ENCODE measurements at places on chromosomes 7 and 10.
A peak's percentile ranks its signal among the peaks of the same experiment; 100 is the strongest.

- DNase-seq, result no peak
Measured at GRCh38 chr7:147332988-147333387, 1216.4 kb downstream of the CNTNAP2 start.

DNA sequence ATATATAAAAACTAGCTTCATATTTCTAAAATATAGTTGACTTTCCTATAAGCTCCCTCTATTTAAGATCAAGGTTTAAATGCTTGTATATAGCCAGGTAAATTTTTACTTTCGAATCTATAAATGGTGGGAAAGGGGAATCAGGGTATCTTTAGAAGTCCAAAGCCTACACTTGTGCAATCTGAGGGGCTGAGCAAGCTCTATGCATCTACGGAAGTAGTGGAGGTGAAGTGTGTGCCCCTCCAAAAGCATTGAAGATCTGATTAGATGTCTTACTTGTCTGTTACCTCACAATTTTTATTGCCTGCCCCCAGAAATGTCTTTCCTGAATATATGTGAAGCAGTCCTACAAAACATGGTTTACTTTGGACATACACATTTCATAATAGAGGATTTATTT lies 1.6 kb downstream of the AKAP9 start:
- no peak for DNase-seq

- no peak for DNase-seq
Measured at GRCh38 chr10:10223131-10223530, 794.5 kb upstream of the CELF2 start.

GRCh38 chr10:103278862-103279298 lies 1.9 kb downstream of the INA start:
- peak; percentile 3 for DNase-seq

DNA sequence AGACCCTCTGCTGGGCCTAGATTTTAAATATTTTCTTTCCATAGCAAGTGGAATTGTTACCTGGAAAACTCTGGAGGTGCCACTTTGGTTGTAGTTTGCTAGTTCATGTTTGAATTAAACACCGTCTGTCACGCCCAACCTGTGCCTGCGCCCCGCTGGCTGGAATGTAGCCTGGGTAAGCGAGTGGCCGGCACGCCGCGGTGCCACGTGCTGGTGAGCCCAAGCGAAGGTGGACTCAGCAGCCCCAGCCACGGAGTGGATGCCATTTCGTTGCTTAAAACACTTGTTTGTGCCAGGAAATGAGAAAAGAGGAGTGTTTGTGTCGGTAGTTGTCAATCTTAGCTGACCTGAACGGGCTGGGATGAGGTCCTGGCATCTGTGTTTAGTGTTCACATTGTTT lies 2.7 kb downstream of the GET4 start:
- no peak for DNase-seq

DNA sequence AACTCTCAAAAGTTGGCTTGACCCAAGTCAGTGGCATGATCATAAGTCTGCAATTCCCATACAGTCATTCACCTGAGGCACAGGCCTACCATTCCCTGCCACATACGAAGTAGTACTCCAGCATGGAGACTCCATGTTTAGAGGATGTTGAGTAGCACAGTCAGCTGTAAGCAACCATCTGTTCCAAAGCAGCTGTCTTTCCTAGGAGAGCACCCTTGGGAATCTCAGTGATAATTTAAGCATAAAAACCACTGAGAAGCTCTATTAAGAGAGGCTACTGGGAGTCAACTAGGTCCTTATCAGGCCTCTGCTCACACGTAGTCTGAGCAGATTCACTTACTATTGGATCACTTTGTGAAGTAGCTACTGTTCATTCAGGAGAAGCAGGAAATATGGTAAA lies 61.6 kb upstream of the UNC5B start:
- no peak for DNase-seq

- no peak for DNase-seq
Measured at GRCh38 chr10:93945819-93946218, 47.9 kb upstream of the PLCE1 start.

DNA sequence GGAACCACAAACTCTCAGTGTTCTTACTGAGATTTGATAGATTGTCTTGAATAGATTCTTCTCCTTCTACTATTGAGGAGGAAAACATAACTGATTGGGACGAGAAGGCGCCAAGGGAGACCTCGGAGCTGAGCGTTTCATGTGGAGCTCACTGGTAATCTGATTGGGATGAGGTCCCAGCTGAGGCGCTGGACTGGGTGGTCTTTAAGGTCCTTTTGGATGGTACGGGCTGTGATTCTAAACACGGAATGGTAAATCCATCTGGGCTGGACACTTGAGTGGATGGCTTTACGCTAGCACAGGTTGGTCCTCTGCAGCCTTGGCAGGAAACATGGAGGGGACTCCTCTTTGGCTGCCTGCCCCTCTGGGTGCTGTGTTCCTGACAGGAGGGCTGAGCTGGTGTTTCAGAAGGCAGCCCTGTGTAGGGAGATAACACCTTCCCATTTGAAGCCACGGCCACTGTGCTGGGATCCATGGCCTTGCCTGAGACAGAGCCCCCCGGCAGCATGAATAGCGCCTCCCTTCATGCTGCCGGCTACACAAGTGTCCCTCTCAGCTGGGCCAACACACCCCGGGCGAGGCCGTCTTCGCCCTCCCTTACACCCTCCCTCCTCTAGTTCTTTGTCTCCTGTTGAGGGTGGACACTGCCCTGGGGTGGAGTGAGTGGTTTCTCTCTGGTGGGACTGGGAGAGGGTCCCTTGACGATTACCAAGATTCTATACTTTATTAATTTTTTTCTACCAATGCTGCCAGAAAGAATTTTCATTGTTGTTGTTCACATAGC lies 203.2 kb upstream of the SHH start:
- DNase-seq, result no peak

GRCh38 chr10:48464871-48465736 lies 139.8 kb downstream of the ARHGAP22 start:
- no peak for DNase-seq

- no peak for DNase-seq
Measured at GRCh38 chr10:122152544-122152943, 118.6 kb upstream of the BTBD16 start.

DNA sequence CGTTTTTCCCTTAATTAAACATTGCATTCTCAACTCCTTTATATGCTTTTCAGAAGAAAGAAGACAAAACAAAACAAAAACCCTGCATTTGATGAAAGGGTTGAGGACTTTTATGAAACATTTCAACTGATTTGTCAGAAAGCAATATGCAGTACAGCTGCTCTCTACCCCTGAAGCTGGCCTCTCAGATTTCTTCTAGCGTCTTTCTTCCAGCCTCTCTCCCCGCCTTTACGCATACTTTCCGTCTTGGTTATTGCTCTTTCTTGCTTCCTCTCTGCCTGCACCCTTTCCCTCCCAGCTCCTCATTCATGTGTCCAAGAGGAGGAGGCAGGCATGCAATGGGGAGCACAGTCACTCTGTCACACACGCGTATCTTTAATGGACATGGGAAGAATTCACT lies 91.0 kb upstream of the COL1A2 start:
- DNase-seq, result no peak

DNA sequence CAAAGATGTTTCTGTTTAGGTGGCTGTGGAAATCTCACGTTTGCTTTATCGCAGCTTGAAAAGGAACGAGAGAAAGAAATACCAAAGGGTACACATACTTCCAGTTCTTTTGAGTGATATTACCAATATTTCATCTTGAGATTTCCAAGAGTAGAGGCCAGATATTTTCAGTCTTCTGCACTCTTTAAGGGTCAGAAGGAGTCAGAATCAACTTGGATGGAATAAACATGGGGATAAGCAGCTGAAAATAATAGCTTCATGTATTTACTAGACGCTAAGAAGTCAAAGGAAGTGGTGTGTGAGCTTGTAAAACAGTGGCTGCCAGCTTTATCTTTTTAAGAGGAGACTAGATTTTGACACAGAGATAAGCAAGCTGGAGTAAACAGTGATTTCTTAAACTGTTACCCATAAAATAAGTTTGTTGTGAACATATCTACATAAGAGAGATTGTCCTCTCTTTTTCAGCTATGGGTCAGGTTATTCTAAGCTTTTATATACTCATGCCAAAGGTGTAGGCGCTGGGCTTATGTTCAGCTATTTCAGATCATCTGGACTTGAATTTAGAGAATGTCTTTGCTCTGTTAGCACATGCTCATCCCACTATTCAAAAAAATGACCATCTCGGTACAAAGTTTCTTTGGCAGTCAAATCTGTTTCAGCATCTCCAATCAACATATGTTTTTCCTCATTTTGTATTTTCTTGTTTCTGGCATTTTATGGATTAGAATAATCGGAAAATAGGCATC lies 170.8 kb upstream of the TCF7L2 start:
- DNase-seq, result no peak

- DNase-seq, result no peak
Measured at GRCh38 chr7:79293655-79294142, 159.8 kb downstream of the MAGI2 start.

DNA sequence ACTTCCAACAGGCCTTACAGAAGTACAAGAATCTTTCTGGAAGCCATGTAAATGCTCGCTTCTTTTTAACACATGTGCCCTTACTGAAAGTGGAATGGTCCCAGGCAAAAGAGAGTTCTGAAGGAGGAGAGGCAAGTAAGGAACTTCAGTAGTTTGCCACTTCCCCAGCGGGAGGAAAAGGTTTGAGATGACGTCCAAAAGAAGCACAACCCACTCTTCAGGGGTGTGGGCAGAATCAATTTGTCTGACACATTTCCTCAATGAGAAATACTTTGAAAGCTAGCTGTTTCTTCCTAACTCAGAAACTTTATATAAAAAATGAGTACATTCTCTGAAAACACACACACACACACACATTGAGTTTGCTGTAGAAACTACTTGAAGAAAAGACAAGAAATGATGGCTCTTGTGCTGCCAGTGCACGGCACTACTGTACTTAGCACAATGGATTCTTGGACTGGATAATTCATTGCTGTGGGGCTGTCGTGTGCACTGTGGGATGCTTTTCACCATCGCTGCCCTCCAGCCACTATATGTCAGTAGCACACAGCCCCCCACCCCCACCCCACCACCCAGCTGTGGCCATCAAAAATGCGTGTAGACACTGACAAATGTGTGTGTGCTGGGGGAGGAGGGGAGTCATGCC lies 183.0 kb downstream of the SRPK2 start:
- no peak for DNase-seq

DNA sequence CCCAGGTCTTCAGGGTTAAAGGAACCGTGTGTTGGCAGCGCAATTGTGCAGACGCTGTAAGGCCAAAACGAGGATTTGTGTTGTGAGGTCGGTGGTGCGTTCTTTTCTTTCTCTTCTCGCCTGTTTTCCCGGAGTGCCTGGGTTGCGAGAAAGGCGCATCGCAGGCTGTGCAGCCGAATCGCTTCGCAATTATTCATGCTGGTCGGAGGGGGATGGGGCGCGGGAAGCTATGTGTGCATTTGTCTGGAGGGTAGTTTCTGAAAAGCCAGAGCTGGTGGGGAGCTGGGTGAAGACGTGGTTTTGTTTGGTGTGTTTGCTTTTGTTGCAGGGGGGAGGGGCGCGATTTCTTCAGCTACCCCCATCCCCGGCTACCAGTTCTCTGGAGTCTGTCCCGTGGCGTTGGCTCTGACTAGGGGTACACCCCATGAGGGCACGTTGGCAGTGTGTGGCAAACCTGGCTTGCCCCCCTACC lies 2.1 kb downstream of the MXI1 start:
- DNase-seq, result no peak

- no peak for DNase-seq
Measured at GRCh38 chr7:98805956-98806838, 63.6 kb downstream of the TMEM130 start.

DNA sequence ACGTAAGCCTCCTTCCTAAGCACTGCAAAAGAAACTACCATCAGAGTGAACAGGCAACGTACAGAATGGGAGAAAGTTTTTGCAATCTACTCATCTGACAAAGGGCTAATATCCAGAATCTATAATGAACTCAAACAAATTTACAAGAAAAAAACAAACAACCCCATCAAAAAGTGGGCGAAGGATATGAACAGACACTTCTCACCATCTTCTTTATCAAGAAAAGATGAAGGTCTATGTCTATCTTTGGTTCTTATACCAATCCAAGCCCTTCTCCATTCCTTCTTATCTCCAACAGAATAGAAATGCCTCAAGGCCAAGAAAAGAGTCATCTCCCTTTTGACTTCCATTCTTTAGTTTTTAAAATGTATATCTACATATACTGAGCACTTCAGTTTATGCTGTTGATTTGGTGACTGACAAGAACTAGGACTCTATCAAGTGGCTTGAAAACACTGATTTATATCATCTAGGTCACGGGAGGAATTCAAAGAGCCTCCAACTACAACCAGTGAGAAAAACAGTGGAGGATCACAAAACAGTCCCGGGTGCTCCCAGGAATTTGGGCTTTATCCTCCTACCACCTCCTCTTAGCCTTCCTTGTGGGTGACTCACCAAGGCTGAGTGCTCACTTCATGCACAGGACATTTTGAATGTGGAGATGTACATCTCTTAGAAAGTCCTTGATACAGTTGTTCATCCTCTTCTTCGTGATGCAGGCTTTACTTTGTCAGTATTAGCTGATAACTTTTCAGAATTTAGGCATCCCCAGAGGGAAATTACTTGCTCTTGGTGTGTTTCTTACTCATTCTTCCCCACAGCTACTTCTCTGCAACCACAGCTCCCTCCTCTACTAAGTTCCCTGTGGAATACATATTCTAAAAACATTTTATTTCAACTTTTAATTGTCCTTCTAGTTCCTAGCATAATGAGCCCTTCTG lies 15.4 kb downstream of the TAS2R41 start:
- DNase-seq, result no peak

- no peak for DNase-seq
Measured at GRCh38 chr7:131504157-131504899, 52.1 kb downstream of the PODXL start.

- no peak for DNase-seq
Measured at GRCh38 chr7:148492157-148492860, 98.3 kb upstream of the C7orf33 start.

GRCh38 chr7:134458341-134458805 lies 527 bp downstream of the AKR1B1 start:
- no peak for DNase-seq

DNA sequence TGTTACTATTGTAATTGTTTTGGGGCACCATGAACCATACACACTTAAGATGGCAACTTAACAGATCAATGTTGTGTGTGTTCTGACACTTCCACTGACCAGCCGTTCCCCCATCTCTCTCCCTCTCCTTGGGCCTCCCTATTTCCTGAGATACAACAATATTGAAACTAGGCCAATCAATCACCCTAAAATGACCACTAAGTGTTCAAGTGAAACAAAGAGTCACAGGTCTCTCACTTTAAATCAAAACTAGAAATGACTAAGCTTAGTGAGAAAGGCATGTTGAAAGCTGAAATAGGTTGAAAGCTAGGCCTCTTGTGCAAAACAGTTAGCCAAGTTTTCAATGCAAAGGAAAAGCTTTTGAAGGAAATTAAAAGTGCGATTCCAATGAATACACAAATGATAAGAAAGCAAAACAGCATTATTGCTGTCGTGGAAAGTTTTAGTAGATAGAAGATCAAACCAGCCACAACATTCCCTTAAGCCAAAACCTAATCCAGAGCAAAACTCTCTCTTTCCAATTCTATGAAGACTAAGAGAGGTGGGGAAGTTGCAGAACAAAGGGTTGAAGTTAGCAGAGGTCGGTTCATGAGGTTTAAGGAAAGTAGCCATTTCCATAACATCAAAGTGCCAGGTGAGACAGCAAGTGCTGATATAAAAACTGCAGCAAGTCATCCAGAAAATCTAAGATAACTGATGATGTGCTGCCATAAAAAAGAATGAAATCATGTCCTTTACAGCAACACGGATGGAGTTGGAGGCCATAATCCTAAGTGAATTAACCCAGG lies 90.6 kb downstream of the MTPN start:
- no peak for DNase-seq

Data from KG1 (cell line).